HS-27A (cell line): ENCODE measurements at places on chromosomes 5 and 9.

GRCh38 chr9:91154686-91155085 is 207.0 kb downstream of the AUH start:
- no peak for DNase-seq

DNA sequence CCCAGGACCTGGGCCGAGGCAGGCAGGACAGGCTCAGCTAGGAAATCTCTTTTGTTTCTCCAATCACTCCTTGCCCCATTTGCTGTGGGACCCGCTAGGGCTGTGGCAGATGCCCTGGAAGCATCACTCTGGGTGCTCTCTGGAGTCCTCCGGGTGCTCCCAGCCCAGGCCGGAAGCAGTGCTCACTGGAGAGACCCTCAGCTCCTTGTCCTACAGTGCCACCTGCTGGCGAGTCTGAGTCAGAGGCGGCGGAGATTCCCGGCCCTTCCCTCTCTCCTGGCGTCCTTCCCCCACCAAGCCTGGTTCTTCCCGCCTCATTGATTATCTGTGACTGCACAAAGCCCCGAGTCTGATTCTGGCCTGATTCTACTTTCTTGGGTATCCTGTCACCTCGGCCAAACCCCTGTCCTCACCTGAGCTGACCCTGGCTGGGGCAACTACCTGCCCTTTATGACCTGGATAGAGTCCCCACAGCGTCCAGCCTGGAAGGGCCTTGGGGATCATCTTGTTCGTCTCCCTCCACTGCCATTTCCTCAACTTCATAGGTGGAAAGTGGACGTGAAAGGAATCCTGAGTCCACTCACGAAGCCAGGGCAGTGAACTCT is 7.3 kb upstream of the BARHL1 start:
- DNase-seq, result peak; percentile 15

- no peak for DNase-seq
Observed at GRCh38 chr5:174340226-174340625, 294.7 kb downstream of the NSG2 start.

DNA sequence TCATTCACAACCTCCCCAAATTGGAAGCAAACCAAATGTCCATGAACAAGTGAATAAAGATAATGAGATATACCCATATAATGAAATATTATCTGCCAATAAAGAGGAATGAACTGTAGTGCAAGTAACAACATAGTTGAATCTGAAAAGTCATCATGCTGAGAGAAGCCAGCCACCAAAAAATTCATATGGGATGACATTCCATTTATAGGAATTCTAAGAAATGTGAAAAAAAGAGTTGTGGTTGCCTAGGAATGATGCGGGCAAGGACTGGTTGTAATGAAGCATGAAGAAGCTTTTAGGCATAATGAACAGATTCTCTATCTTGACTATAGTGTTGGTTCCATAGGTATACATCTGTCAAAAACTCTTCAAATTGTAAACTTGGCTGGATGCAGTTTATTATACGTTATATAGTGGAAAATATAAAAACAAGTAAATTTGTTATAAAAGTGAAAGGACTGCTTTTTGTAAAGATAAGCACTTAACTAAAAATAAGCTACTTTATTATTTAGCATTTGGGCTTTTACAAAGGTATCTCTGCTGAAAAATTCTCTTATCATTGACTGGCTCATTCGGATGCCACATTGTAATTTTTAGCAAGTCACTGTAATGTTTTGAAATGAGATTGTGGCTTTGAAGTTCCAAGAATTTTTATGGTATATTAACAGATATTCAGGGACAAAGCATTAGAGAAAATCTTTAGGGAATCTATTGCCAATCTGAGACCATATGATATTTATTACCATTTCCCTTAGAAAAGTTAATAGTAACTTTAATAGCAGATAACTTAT is 21.2 kb upstream of the TTC23L start:
- DNase-seq, result peak; percentile 59

- DNase-seq, result no peak
Observed at GRCh38 chr5:122517091-122517490, 205.1 kb downstream of the SNCAIP start.

GRCh38 chr9:122348791-122349190 is 22.0 kb upstream of the PTGS1 start:
- no peak for DNase-seq

DNA sequence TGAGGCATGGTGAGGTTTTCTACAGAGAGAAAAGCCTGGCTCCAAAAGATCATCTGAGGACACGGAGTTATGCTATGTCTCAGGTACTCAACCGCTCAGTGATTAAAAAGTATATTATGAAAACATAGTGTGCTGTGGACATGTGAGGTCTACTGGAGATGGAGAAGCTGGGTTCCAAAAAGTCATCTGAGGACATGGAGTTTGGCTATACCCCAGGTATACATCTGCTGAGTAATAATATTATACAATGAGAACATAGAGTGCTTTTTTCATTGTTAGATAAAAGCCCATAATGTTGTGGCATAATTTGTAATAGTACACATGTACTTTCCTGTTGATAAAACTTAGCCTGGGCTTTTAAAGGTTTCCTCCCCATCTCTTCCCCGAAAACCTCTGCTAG is 70.7 kb upstream of the SHISAL2B start:
- DNase-seq, result no peak

DNA sequence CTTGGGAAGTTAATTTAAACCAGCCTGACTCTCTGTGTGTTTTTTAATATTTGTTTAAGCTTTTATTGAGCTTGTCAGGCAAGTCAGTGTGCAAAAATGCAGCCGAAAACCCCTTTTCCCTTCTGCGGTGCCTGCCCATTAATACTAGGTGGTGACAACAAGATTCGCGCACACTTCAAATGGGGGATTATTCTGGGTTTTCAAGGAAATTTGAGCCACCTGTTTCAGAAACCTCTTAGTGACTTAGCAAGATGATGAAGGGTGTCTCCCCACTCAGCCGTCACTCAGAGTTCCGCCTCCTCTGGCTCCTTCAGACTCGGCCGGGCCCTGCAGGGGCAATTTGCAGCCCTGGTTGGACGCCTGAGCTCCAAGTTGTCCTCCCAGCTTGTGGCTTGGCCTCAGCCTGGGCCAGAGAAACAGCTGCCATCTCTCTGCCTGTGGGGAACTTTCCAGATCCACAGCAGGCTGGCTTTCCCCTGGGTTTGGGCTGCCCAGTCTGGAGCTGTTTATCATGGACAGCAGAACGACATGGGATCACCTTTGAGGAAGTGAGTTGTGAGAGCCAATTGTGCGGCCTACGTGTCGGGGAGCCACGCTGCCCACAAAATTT is 75.9 kb downstream of the SPRY4 start:
- no peak for DNase-seq

- no peak for DNase-seq
Observed at GRCh38 chr9:124303762-124304161, 46.0 kb downstream of the NEK6 start.

GRCh38 chr9:94808926-94809700 is 82.6 kb downstream of the AOPEP start:
- DNase-seq, result no peak

DNA sequence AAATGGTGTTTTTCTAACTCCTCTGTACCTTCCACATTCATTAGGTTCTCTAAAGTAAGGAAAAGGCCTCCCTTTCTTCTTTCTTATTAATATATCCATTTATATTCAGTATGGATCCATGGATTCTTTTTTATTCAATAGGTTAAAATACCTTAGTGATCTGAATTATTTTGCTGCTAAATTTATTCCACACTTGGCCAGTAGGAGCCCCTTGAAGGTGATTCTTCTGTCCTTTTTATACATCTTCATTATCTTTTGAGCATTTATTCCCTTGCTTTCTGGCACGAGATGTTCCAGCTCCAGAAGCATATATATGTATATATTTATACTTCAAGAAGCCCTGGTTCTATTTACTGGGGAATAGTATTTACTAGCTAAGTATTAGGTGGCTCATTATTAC is 311.8 kb upstream of the SGCD start:
- no peak for DNase-seq

GRCh38 chr5:76271836-76272235 is 131.2 kb upstream of the IQGAP2 start:
- DNase-seq, result no peak

DNA sequence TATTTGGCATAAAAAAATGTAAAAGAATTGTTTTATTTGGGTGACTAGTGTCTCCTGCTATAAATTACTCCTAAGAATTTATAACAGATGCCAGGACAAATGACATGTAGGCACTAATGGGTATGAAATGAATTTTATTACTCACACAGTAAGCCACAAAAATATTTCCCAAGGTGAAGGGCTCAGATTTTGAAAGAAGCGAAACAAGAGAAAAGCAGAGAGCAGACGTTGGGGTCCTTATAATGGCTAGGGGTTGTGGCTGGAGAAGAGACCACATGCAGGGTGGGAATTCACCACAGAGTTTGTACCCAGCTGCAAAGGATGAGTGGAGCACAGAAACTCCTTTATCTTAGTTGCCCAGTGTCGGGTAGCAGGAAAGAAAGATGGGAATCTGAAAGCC is 45.0 kb upstream of the PRR16 start:
- DNase-seq, result no peak

- DNase-seq, result no peak
Observed at GRCh38 chr9:130606887-130607600, 27.7 kb downstream of the FUBP3 start.

DNA sequence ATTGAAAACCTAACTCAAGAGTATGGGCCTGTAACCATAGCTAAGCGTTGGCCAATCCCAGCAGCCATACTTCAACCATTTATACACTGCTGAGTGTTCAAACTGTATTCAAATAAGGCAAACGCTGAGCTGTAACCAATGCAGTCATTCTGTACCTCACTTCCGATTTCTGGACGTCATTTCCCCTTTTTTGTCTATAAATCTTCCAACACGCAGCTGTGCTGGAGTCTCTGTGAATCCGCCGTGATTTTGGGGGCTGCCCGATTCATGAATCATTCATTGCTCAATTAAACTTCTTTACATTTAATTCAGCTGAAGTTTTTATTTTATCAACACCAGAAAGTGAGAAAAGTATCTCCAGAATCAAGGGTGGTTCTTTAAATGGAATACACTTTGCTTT is 31.7 kb downstream of the MTX3 start:
- no peak for DNase-seq

GRCh38 chr5:140196115-140196814 is 21.3 kb downstream of the CYSTM1 start:
- DNase-seq, result no peak
